ENCODE measurements at places on chromosomes 2 and 18.
A peak's percentile ranks its signal among the peaks of the same experiment; 100 is the strongest.

- ATAC-seq = no peak
These were observed 2.2 kb downstream of the HOXD10 start for GRCh38 chr2:176118601-176119339.

GRCh38 chr2:118755384-118755783, 92.1 kb downstream of the EN1 start:
- no peak for ATAC-seq

DNA sequence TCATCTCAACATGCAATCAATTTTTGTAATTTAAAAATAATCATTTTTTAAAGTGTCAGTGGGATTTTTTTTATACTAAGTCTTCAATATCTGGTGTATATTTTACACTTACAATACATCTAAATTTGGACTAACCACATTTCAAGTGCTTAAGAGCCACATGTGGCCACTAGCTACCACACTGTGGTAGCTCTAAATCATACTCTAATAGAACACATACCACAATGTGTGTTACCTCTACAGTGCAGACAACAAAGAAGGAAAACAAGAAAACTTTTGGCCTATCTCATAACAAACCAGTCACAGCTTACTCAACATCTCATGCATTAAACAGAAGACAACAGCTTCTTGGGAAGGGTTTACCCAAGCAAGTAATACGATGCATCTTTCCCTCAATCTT, 24.5 kb downstream of the PIAS2 start:
- ATAC-seq = no peak

DNA sequence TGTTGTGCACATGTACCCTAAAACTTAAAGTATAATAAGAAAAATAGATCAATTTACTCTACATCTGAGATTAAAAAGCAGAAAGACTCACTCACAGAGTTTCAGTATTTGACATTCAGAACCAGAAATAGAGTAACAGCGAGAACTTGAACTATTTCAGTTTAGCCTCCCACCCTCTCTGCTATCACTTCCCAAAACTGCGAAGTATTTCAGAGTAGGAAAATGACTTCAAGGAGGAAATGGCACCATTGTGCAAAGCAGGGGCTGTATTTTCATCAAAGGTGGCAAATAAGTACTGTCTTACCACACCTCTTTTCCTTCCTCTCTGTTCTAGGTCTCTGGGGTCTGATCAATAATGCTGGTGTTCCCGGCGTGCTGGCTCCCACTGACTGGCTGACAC, 13.6 kb downstream of the DHRS9 start:
- ATAC-seq = peak; percentile 54

DNA sequence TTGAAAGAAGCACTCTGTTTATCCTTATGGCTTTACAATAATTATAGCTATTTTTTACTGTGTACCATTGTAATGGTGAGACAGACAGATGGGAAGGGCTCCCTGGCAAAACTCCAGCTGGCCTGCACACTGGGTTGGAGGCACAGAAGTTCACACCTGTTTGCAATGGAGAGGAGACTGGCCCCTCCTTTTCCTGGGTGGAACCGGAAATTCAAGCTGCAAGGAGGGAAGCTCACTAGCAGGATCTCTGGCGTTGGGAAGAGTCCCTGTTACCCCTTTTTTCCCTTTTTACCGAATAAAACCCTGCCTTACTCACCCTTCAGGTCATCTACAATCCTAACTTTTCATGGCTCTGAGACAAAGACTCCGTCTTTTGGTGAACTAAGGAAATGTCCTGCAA, 100.3 kb upstream of the TFPI start:
- ATAC-seq = no peak

DNA sequence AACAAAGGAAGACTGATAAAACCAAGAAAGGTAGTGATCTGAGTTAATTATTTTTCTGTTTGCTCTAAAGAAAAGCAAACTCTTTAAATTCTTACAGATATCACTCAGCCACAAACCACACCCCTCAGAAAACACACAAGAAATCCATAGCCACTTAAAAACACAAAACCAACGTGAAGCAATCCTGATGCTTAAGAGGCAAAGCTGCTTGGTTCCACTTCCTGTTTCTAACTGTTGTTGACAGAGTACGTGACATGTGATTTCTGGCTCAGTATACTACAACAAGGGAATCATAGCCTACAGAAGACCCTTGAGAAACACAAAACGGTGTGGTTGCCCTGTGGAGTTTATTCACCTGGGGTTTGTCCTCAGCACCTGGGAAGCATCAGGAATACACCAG, 240.9 kb upstream of the APCDD1 start:
- ATAC-seq = peak; percentile 79

GRCh38 chr2:222859786-222860612, 837 bp upstream of the ACSL3 start:
- no peak for ATAC-seq

- ATAC-seq = no peak
These were observed 143.3 kb upstream of the KLHL29 start for GRCh38 chr2:23241611-23242245.

DNA sequence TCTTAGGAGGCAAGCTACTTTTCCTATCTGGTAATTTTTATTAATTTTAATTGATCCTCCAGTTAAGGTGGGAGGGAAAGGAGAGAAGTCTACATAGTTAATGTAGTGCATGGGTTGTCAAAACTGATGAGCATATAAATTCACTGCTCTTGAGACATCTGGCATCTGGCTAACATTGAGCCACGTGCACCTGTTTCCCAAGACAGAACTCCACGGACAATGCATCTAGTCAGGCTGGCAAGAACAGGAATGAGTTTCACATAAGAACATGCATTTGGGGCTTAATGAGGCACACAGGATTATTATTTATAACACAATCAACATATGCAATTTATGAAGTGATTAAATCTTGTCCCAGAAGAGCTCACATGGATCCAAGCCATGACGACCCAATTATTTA, 16.2 kb upstream of the RAB1A start:
- no peak for ATAC-seq

GRCh38 chr2:191105082-191105481, 45.7 kb downstream of the STAT4 start:
- no peak for ATAC-seq

- no peak for ATAC-seq
These were observed 63.5 kb downstream of the TCF4 start for GRCh38 chr18:55524353-55525073.

DNA sequence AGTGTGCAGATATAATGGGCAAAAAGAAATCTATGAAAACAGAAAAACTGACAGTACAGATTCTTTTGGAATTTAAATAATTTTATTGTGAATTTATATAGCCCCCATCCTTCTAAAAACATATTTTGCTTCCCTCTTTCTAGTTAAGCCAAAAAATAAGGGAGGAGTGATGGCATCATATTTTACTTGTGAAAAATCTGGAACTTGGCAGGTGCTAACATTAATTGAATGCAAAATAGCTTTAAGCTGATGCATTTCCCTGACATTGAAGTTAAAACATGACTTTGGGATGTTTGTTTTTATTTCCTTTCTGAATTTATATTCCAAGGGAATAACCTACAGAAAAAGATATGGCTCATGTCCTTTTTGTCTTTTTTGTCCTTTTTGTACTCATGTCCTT, 82.6 kb upstream of the RBM44 start:
- ATAC-seq = no peak

GRCh38 chr18:39846265-39846664, 2108.8 kb upstream of the PIK3C3 start:
- no peak for ATAC-seq

DNA sequence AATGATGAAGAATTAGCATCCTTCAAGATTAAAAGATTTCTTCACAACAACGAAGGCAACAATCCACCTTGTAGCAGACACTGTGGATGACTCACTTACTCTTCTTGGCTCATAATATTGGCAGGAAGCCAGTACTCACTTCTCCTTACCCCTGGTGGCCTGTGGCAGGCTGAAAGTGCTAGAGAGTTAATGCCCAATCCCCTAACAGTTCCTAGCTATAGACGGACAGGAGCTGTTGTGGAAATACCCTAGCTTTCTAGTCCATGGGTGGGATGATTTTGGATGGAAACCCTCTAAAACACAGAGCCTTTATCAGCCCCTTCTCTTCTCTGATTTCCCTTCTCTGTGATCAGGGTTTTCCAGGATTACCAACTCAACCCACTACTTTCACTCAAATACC, 128.6 kb upstream of the NYAP2 start:
- peak; percentile 99 for ATAC-seq

DNA sequence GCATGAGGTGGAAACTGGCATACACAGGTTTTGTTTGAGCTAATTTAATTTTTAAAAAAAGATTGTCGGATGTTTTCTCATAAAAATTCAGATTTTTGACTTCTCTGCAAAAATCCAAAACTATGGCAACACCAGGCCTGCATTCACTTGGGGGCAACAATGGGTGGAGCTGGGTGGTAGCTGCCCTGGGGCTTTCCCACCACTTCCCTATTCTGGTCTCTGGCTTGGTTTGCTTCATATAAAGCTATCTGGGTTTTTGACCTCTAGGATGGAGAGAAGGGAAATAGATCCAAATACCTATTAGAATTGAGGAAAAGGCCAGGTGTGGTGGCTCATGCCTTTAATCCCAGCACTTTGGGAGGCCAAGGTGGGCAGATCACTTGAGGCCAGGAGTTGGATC, 5.5 kb upstream of the CYP27A1 start:
- ATAC-seq = no peak

DNA sequence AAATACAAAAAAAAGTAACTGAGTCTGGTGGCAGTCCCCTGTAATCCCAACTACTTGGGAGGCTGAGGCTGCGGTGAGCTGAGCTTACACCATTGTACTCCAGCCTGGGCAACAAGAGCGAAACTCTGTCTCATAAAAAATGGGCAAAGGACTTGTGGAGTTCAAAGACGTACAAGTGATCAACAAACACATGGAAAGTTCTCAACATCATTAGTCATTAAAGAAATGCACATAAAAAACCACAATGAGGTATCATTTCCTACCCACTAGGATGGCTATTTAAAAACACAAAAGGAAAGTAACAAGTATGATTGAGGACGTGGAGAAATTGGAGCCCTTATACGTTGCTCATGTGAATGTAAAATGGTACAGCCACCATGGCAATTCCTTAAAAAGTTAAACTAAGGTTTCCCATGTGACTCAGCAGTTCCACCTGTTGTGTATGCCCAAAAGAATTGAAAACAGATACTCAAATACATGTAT, 52.3 kb downstream of the RAB10 start:
- no peak for ATAC-seq

- no peak for ATAC-seq
These were observed 176.3 kb upstream of the NABP1 start for GRCh38 chr2:191501561-191502168.

DNA sequence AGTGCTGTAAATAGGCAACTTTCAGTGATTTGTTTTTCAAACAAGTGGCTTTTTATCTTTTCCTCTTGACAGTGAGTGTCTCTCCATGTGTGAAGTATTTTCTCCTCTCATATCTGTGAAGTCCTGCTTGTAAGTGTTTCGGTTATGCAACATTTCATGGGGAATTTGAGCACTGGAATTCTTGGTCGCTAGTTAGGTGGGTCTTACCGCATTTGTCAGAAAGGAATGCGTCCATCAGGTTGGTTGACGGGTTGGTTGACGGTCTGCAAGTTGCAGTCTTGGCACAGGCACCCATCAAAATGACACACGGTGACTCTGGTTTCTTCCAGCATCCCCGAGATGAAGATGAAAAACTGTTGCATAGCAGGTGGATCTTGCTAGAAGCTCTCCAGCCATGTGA, 109.8 kb downstream of the AGAP1 start:
- ATAC-seq = no peak

- ATAC-seq = peak; percentile 72
These were observed 9.0 kb downstream of the TMEM214 start for GRCh38 chr2:27041752-27042151.

GRCh38 chr18:45792506-45793263, 32.8 kb upstream of the SIGLEC15 start:
- ATAC-seq = peak; percentile 24

DNA sequence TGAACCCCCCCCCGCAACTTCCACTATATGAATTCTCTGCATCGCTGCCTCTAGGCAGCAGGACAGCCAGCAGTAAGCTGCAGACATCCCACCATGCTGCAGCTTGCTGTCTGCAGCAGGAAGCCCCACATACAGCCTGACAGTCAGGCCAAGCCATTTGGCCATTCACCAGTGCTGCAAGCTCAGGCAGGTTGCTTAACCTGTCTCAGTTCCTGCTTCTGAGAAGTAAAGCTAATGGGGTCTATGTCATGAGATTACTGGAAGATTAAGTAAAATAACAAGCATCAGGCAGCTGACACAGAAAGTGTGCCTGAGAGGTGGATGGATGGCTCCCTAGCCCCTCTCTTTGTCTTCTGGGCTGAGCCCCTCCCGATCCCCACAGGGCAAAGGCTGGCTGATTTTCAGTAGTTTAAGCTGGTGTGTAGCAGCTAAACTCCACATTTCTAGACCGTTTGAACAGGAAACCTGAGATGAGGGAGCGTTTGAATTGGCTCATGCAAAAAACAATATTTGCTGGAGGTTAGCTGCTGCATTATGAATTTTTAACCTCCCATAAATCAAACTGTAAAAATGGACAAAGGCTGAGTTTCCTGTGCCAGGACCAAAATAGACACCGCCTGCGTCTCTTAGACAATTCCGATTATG, 193.8 kb upstream of the ARL4C start:
- ATAC-seq = no peak

GRCh38 chr2:239820836-239821693, 204.1 kb downstream of the NDUFA10 start:
- no peak for ATAC-seq

DNA sequence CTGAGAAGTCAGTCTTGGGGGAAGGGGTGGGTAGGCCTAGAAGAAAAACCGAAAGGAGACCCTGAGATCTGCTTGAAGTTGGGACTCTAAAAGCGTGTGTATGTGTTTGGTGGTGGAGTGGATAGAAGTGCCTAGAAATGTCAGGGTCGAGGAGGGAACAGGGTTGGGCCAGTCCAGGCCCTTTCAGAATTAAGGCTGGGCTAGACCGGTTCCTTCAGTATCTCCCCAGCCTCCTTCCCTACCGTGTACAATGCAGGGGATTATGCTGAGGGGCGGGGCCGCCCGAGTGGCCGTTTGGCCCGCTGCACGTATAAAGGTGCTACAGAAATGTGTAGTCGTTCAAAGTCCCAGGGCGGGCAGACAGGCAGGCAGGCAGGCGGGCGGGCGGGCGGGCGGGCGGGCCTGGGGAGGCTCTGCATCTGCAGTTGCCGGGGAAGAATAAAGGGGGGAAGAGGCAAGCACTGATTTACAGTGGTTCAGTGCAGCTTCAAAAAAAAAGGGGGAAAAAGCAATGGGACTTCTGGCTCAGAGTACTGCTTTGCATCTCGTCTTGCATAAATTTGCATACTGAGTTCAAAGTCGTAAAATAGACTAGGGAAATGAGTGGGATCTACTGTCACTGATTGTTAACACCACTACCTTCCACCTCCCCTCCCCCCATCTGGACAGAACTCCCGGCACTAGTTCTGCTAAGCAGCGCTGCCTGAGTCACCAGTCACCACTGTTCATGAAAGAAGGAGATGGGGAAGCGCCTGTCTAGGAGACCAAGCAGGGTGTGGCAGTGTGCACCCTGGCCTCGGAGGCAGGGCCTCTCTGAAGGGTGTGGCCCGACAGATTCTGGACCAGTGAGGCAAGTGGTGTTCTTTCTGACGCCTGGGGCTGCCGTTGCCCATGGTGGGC, 3.6 kb downstream of the IGFBP2 start:
- peak; percentile 20 for ATAC-seq

- no peak for ATAC-seq
These were observed 338.8 kb upstream of the REG3G start for GRCh38 chr2:78686625-78687153.

GRCh38 chr2:134441153-134441863, 187.4 kb downstream of the MGAT5 start:
- no peak for ATAC-seq

Data from stimulated activated memory B cell treated with anti-CD40 and anti-IgM and Interleukin-4, amounts not matched to agents 10 μg/mL and 1 μg/mL and 100 μg/mL, for 72 hours (primary cell).